ENCODE measurements at places on chromosomes 16 and 17.

- DNase-seq: no peak
Observed at GRCh38 chr16:56608876-56609462, 585 bp downstream of the MT2A start.

- DNase-seq: no peak
Observed at GRCh38 chr16:28617874-28618273, 8.0 kb upstream of the SULT1A1 start.

- DNase-seq: no peak
Observed at GRCh38 chr17:1112875-1113274, 66.9 kb downstream of the ABR start.

DNA sequence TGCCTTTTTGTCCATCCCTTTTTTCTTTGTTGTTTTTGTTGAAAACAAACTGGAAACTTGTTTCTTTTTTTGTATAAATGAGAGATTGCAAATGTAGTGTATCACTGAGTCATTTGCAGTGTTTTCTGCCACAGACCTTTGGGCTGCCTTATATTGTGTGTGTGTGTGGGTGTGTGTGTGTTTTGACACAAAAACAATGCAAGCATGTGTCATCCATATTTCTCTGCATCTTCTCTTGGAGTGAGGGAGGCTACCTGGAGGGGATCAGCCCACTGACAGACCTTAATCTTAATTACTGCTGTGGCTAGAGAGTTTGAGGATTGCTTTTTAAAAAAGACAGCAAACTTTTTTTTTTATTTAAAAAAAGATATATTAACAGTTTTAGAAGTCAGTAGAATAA, 4.9 kb downstream of the SOX9 start:
- no peak for DNase-seq

DNA sequence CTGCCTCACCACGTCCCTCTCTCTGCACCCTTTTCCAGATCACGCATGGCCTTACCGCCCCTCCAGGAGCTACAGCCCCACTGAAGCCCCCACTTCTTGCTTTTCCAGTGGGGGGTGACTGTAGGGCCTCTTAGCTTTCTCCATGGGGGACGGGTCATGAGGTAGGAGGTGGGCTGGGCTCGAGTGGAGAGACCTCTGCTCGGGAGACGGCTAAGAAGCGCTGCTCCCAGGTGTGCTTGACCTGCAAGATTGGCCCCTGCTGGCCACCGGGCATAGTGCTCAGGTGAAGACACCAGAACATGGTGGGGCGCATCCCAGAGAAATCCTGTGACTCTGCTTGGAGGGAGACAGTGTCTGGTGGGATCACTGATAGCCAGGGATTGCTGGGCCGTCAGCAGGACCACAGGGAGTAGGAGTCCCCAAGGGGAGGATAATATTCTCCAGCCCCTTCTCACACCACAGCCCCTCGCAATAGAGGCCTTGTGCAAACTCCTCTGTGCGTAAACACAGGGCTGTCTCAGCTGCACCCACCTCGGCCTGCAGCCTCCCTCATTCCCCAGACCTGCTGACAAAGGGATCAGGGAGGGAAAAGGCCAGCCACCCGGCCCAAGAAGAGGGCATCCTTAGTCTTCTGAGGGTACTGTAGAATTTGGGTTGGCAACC, 8.9 kb upstream of the GALK1 start:
- no peak for DNase-seq

GRCh38 chr17:77619851-77620250, 338.7 kb upstream of the TNRC6C start:
- no peak for DNase-seq

Data from NCI-H2107 (cell line).